GOT3 (cell line): ENCODE measurements at places on chromosomes 11 and 22.

DNA sequence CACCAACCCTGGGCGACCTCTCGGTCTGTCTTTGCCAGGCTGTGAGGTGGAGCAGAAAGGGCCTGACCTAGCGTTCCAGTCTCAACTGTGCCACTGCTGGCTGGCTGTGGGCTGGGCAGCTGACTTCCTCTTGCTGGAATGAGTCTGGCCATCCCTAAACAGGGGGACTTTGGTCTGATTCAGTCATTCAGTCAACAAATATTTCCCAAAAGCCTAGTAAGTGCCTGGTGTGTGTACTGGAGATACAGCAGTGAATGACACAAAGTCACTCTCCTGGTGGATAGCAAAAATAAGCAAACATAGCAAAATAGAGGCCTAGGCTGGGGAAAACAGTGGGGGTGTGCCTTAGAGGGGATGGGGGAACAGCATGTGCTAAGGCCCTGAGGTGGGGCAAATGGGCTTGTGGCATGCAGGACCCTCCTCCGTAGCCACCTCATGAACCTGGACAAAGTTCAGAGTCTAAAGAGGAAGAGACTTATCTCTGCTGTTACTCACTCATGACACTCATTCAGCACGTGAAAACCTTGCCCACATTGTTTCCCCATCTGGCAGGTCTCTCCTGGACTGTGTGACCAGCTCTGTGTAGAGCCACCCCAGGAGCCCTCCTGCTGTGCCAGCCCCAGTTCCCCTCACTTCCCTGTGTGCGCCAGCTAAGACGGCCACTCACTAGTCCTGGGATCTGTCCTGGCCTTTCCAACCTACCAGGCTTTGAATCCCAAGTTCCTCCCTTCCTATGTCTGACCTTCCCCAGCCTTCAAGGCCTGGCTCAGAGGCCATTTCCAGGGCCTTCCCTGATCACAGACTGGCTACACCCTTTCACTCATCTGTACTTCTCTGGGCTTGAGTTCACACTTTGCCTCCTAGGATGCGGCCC lies 4.7 kb downstream of the GUCD1 start:
- DNase-seq: no peak

- no peak for DNase-seq
Measured at GRCh38 chr11:63563201-63564055, at the start of gene PLAAT2. PLAAT2 (minus strand) TSS chr11:63563379; CDS start chr11:63563324, 55 bp downstream.

DNA sequence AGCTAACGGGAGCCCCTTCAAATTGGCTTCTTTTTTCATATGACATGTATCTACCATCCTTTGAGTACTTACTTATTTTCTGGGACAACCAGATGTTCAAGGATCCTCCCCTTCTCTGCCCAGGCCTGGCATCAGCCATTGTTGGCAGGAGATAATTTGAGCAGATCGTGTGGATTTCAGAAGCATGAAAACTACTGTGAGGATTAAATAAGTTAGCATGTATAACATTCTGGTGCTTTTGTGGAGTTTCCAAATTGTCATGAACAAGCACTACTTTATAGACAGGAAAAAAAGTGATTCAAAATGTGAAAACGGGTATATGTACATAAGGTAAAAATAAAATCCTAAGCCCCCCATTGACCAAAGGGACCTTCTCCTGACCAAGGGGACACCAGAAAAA lies 2.1 kb upstream of the NADSYN1 start:
- DNase-seq: no peak

DNA sequence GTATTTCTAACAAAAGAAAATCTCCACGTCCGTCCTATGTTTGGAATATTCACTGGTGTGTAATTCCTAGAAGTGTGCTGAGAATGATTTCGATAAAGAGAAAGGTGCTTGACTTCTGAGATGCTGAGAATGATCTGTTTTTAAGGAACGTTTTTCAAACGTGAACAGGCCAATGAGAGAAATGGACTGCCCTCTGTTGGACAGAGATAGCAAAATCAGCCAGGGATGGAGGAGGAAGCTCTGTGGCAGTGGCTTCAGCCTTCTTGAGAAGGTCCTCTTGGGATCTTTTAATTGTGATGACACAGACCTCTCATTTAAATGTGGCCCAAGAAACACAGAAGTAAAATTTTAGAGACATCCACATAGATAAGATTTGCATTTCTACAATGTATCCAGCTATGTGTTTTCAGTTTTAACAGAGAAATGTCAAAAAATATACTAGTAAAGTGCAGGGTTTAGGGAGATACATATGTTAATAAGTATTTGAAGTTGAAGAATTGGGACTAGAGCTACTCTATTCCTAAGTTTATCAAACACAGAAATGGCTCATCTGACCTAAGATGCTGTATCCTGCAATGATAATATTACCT lies 84.0 kb upstream of the RCN1 start:
- no peak for DNase-seq

DNA sequence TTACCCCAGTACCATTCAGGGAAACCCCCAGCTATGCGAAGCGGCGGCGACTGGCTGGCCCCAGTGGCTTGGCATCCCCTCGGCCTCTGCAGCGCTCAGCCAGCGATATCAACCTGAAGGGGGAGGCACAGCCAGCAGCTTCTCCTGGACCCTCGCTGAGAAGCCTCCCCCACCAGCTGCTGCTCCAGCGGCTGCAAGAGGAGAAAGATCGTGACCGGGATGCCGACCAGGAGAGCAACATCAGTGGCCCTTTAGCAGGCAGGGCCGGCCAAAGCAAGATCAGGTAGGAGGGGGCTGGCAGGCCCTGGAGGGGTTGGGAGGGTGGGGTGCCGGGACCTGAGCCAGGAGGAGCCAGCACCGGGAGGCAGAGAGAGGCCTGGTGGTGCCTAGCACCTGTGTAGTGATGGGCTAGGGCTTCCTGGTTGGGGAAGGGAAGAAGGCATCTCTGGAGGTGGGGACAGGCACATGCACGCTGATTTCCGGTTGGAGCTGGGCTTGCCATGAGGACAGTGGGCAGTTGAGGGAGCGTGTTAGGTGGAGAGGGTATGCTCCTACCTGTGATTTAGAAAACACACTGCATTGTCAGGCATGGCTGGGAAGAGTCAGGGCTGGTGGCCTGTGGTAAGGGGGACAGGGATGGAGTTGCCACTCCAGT lies 22.3 kb downstream of the SHANK3 start:
- no peak for DNase-seq

- DNase-seq: no peak
Measured at GRCh38 chr11:44334356-44335004, 24.5 kb upstream of the ALX4 start.

DNA sequence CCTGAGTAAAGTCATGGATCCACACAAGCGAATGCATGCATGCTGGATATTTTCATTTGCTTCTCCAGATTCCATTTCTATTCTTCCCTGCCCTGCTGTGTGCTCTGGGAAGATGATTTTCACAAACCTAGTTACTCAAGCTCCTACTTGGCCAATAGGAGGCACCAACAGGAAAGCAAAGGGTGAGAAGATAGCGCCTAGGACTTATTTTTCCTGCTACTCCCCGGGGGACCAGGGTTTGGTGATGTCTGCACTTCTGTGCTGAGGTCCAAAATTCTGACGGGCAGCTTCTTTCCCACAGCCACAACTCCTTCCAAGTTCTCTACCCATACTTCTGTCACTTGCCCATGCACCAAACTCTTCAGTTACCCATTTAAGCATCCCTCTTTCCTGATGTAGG lies 509.3 kb upstream of the TENM4 start:
- DNase-seq: no peak

GRCh38 chr22:20547029-20547428 lies 39.6 kb downstream of the MED15 start:
- no peak for DNase-seq
